ENCODE measurements at places on chromosomes 2 and 18.
A peak's percentile ranks its signal among the peaks of the same experiment; 100 is the strongest.

DNA sequence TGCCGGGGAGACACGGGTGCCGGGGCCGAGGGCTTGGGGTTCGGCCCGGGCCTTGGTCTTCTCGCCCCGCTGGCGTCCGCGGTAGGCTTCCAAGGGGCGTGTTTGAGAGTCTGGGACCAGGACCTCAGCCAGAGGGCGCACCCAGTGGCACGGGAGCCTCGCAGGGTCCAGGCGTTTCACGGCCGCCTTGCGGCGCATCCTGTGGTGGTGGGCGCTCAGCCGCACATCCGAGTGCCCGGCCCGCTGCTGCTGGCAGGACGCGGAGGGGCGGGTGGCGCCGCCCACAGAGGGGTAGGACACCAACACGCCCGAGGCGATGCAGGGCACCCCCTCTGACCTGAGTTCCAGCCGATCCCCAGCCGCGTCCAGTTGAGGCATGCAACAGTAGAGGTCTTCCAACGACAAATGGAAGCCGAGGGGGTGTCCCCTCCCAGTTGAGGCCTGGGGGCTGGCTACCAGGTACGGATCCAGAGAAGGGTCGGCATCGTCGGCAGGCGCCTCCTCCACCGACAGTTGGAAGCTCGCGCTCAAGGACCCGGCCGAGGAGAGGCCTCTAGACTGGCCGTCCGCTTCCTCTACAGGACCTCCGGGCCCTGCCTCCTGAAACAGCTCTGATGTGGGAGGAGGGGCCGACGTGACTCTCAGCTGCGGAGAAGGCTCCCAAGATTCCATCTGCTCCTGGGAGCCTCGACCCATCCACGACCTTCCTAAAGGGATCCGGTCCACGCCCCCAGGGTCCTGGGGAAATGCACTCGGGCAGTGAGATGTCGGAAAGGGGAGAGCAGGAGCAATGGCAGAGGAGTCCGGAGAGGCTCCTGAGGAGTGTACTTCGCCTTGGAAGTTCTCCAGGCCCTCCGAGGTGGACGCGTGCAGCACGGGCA, 6.3 kb downstream of the C2orf81 start:
- DNase-seq: peak; percentile 34

GRCh38 chr2:42045352-42045751, 2.5 kb upstream of the PKDCC start:
- no peak for DNase-seq

DNA sequence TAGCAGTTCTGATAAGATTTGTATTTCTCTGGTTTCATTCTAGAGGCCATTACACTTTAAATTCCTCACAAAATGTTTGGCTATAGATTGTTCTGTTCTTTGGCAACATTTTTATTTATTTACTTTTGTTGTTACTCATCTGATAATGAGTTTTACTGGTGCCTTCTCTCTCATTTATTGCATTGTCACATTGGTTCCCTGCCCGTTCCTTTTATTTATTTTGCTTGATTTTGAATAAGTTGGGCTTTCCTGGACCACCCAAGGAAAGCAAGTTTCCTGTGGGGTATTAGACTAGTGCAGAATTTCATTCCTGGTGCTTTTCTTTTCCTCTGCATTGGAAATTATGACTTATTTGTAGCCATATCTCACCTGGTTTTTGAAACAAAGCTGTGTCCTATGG, 232.0 kb downstream of the SOCS6 start:
- DNase-seq: no peak

- DNase-seq: no peak
Observed at GRCh38 chr2:226087051-226087450, 687.5 kb downstream of the NYAP2 start.

- no peak for DNase-seq
Observed at GRCh38 chr2:176579608-176580007, 310.4 kb downstream of the MTX2 start.

DNA sequence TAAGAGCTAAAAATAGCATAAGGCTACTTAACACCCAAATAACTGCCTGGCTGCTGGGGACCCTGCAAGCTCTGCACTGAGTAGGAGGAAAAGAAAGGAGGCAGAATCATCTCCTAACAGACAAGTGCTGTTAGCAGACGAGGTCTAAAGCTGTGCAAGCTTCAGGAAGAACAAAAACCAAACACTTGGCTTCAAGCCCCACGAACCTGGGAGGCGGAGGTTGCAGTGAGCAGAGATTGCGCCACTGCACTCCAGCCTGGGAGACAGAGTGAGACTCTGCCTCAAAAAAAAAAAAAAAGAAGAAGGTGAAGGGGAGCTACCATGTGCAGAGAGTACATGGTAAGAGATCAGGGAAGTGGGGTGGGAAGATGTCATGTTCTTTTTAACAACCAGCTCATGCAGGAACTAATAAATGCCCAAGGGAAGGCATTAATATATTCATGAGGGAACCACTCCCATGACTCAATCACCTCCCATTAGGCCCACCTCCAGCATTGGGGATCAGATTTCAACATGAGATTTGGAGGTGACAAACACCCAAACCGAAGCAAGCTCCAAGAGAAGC, 28.8 kb upstream of the INO80C start:
- DNase-seq: no peak
